Activated naive CD4-positive, alpha-beta T cell treated with anti-CD3 and anti-CD28 coated beads, Interleukin-2, amount 10 ng/mL, durations not matched to agents 7 days and 5 days (primary cell): ENCODE measurements at places on chromosomes 13 and 19.

GRCh38 chr19:10686661-10687517, 14.3 kb upstream of the QTRT1 start:
- no peak for DNase-seq

DNA sequence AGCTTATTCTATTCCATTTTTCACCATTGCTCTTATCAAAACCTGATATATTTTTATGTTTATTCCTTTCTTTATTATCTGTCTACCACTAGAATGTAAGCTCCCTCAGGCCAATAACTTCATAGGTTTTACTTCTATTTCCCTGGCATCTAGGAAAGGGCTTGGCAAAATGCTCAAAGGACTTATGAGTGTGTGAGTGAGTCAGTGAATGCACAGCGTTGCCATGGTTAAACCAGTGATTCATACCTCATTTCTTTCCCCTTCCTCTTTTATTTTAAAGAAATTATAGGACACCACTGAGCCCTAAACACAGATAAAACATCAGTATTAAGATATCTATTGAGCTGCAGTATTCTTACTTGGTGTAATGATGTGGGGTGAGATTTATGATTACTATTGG, 162.1 kb downstream of the GPC6 start:
- DNase-seq = no peak

- DNase-seq = no peak
Measured at GRCh38 chr13:50742968-50743367, 100.5 kb downstream of the DLEU7 start.

DNA sequence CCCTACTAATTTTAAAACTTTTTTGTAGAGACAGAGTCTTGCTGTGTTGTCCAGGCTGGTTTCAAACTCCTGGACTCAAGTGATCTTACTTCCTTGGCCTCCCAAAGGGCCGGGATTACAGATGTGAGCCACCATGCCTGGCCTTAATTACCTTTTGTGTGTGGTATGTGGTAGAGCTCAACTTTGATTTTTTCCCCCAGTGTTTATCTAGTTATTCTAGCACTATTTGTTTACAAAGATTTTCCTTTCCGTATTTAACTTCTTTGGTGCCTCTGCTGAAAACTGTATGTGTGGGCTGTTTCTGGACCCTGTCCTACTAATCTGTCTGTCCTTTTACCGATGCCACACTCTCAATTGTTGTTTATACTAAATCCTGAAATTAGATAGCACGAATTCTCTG, 9.4 kb upstream of the ERCC5 start:
- no peak for DNase-seq

DNA sequence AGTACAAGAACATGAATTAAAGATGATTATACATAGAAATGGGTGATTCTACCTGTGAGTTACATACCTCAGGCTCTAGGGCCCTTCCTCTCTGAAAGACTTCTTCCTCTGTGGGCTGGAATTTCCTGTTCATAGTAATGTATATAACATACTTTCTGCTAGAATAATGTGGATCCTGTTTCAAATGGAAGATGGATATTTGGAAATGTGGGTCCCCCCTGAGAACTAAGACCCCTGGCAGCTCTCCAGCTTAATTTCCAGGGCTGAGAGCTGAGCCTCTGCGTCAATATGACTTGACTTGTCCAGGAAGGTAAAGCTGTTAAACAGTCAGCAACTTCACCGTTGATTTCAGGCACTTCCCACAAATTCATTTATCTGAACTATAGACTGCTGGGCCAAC, 296.3 kb downstream of the NALCN start:
- DNase-seq = no peak

- DNase-seq = no peak
Measured at GRCh38 chr13:114029866-114030625, 56.2 kb upstream of the C13orf46 start.

- DNase-seq = peak; percentile 85
Measured at GRCh38 chr19:46786236-46787039, 2.0 kb downstream of the SLC1A5 start.

GRCh38 chr19:13727798-13728197, 36.5 kb upstream of the MRI1 start:
- DNase-seq = no peak

DNA sequence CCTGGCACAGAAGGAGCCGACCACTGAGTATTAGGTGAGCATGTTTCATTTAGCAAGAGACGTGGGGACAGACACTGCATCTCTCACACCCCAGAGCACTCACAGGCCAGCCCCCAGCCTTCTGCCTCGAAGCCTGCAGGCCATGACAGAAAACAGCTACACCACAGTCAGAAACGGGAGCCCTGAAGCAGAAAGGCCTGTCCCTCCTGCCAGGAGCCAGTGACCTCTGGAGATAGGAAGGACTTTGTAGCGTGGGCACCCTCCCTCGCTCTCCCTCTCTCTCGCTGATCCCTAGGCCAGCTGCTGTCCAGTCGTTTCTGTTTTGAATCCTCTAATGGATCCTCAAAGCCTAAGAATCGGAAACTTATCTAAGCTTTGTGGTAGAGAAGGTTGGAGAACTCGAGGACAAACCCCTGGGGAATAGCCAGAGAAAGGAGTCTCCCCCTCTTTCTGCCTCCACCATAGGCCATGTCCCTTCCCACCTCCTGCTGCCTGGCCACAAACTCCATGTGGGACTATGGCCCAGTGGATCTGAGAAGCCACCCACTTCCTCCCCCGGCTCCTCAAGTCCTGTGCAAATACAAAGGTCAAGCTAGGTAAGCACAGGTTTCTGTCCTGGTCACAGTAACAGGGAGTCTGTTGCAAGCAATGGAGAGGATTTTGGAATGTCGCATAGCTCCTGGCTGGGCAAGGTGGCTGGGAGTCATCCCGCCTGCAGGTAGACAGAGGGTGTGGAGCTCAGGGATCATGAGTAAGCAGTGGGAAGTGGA, 95.1 kb downstream of the NUFIP1 start:
- no peak for DNase-seq

DNA sequence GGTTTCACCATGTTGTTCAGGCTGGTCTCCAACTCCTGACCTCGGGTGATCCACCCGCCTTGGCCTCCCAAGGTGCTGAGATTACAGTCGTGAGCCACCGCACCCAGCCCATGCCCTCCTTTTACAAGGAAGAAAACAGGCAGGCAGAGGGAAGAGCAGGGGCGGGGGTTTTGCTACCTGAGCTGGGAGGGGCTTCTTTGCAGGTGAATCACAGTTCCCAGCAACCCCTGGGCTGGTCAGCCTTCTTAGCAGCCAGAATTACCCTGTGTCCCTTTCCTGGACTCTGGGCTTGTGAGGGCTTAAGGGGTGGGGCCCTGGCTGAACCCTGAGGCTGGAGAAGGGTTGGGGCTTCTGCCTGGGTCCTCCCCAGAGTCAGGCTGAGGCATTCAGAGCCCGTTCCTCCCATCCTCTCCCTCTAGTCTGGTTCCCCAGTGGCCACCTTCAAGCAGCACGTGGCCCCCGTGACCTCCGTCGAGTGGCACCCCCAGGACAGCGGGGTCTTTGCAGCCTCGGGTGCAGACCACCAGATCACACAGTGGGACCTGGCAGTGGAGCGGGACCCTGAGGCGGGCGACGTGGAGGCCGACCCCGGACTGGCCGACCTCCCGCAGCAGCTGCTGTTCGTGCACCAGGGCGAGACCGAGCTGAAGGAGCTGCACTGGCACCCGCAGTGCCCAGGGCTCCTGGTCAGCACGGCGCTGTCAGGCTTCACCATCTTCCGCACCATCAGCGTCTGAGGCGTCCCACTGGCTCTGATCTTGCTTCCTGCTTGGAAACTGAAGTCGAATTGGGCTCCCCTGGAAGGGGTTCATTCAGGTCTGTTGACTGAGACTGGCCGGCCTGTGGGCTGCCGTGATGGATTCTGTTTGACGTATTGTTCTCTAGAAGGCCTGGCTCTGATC, 2.8 kb upstream of the KCNJ14 start:
- no peak for DNase-seq

GRCh38 chr13:46799139-46799538, 2.2 kb upstream of the ESD start:
- DNase-seq = no peak

- no peak for DNase-seq
Measured at GRCh38 chr19:3206216-3206953, 18.1 kb upstream of the CELF5 start.

- no peak for DNase-seq
Measured at GRCh38 chr19:14476673-14477401, 1.7 kb upstream of the PTGER1 start.

DNA sequence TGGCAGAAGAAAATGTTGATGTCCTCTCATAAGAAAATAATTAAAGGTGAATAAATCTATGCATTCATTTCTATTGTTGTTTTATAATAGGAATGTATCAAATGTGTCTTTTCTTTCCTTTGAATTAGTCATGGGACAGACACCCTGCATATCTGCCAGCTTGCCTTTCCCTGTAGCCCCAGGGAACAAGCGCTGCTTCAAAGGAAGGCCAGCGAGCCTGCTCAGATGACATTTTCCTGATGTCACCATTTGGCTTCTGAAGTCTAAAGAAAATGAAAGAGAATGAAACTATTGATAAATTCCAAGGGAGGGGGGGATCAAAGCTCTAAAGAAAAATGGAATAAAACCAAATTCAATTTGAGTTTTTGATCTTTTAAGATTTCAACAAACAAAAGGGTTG, 574.8 kb downstream of the IRS2 start:
- no peak for DNase-seq

- no peak for DNase-seq
Measured at GRCh38 chr13:64457976-64458375, 2772.2 kb downstream of the PCDH9 start.

DNA sequence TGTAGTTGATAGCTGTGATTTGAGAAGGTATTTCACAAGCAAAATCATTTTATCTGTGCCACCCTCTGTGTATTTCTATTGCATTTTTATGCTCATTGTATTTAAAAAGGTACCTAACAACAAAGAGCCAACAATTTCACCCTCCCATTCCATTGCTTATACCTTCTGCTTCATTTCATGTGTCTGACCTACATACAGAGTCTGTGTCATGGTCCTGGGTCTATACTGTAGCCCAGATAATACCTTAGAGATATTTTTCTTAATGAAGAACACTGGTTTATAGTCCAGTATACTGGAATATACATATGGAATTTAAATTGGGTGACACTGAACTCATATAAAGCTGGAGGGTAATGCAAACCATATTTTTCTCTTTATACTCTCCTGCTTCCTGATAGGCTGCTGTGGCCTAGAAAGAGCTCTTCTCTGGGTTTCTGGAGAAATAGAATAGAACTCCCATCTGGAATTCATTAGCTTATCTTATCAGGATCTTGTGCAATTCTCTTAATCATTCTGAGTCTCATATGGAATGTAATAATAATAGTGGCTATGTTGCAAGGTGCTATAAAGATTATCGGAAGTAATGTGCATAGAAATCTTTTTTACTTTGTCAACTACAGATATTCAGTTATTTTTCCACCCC, 31.8 kb upstream of the SPART start:
- DNase-seq = no peak

GRCh38 chr13:65964672-65965071, 1265.5 kb downstream of the PCDH9 start:
- no peak for DNase-seq

GRCh38 chr19:31470229-31470939, 121.1 kb upstream of the TSHZ3 start:
- no peak for DNase-seq

- DNase-seq = peak; percentile 33
Measured at GRCh38 chr19:11378319-11379189, 4.1 kb downstream of the SWSAP1 start.

- DNase-seq = no peak
Measured at GRCh38 chr19:33921165-33921564, 124.5 kb downstream of the KCTD15 start.

DNA sequence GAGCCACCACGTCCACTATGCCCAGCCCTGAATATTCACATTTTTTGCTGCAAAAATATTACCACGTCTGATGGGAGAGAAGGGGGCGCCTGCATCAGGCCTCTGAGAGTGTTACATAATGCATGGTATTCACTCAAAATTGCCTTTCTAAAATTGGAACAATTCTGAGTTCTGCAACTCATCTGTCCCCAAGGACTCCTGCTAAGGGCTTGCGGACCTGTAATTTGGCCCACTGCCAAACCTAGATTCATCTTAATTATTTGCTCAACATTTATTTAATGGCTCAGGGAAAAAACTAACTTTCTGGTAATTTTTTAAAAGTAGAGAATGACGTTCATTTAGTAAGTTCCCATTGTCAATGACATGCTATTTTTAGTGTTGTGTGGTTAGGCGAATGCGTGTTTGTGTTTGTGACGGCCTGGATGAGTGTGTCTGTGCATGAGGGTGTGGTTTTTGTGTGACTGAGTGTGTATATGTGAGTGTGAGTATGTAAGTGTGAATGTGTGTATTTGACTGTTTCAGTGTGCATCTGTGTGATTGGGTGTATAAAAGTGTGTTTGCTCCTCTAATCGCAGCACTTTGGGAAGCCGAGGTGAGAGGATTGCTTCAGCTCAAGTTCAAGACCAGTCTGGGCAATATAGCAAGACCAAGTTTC, 8.8 kb downstream of the INAFM1 start:
- DNase-seq = no peak

DNA sequence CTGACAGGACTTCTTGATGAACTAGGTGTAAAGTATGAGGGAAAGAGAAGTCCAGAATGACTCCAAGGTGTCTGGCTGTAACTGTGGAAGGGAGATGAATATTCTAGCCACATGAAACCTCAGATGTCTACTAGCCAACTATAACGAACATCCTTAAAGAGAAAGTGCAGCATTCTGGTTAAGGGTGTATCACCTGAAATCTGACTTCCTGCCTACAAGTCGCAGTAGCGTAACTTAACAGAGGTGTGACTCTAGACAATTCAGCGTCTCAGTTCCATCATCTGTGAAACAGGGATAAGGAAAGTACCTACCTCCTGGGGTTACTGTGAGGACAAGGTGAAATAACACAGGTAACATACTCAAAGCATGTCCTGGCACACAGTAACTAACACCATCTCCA, 145.7 kb upstream of the FBXL3 start:
- no peak for DNase-seq

DNA sequence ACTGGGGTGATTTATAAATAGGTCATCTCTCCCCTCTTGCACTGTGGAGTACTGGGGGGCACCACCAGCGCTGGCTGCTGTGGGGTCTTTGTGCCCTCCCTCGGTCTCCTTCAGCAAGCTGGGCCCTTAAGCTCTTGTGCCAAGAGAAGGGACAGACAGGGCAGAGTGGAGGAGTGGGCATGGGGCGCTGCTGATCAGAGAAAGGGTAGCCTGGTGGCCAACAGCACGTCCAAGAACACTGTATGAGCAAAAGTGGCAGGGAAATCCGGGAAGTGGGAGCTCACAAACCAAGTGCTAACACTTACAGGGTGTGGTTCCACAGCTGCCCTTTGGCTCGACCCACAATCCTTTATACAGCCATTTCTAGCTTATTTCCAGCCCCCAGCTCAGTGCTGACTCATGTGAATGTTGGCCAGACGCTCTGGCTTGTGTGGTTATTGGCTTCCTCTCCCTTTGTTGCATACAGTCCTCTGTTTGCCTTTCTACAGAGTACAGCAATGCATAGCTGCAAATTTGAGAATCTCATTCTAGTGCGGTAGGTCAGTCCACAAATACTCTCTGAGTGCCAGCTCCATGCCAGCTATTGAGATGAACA, 298.8 kb downstream of the SHISA2 start:
- DNase-seq = peak; percentile 23
